Heart right ventricle (tissue), 16 donors: ENCODE measurements at places on chromosomes 4 and X. TPM values are rescaled to one million over a fixed set of nuclear protein-coding genes. Genes with fewer than 3 reads are reported as not detected.

DNA sequence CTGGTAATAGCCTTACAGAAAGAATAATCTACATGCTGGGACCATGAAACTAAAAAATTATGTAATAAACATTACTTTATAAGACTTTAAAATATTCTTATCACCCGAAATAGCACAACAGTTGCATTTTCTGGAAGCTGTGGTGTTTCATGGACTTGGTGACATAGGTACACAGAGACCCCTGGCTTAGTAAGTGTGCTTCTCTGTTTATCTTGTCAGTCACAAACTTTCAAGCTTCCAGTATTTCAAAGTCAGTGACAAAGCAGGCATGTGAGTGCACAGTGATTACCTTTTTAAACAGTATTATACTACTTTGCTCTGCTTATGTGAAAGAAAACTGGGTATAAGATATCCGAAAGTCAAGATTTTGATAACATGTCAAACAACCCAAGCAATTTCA lies 84.3 kb downstream of the PAPSS1 start:
- DNase-seq: no peak

- no peak for DNase-seq
Observed at GRCh38 chr4:147570616-147571015, 46.6 kb upstream of the TMEM184C start.

DNA sequence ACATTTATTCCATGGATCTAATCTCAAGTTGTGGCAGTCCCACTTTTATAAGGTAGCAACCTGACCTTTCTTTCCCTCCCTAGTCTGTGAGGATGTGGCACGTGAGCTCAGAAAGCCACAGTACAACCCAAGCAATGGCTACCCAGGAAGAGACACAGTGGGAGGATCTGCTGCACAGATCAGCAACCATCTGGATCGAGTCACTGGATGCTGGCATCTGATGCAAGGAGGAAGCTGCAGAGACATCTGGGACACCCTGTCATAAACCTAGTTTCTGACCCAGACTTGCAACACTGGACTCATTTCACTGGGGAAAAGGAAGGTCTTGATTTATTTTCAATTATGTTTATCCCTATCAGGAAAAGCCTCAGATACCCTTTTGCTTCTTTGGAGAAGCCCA lies 327.1 kb downstream of the PAPSS1 start:
- DNase-seq: no peak

GRCh38 chr4:104211657-104212056 lies 283.0 kb downstream of the CXXC4 start:
- no peak for DNase-seq

DNA sequence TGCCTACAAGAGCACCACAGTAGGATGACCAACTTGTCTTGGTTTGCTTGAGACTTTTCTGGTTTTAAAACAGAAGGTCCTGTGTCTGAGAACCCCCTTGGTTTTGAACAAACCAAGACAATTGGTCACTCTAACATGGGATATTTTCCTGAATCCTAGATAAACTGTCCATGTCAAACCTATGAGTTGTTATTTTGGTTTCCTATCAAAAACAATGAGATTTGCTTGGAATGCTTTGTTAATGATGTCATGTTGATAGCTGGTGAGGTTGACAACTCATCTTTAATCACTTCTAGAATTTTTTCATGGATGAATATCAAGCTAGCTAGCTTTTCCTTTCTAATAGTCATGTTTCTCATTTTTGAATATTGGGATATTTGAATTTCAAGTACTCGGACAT lies 518.3 kb upstream of the ARX start:
- DNase-seq: no peak

DNA sequence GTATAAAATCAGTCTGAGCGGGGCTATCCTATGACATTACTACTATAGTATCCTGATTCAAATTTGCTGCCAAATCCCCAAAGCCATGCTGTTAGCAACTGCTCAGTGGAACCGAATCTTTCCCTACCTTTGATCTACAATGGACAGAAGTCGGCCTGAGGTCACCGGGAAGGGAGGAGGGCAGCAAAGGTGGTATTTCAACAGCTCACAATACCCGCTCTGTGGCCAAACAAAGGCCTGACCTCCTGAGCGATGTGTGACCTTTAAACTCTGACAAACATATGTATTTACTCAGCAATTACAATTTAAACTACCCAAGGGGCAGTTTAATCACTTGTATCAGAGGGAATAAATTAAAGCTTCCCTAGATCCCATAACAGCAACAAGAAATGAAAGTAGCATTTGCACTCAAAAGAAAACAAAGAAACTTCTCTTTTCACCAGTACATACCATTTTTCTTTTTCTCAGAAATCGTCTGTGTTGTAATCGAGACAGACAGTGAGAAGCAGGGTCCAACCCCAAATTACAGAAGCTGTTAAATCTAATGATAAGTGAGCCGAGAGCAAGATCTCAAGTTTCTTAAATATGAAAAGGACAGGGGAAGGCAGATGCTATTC lies 11.6 kb upstream of the TMEM128 start:
- no peak for DNase-seq

GRCh38 chrX:101462892-101463291 lies 22.4 kb upstream of the ARMCX4 start:
- no peak for DNase-seq

DNA sequence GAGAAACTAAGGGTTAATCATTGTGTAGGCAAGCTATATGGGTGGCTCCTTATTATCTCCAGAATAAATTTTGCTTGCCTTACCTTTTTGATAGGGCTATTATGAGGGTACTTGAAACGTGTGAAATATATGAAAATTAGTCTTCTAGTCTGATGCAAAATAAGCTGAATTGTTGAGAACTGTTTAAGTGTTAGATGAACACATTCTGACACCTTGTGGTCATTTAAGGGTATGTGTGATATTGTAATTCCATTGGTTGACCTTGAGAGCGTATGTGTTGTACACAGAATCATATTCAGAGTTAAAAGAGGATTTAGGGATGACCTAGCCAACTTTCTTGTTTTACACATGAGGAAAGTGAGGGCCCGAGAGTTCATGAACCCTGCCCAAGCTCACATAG lies 44.6 kb upstream of the LINC00632 start:
- no peak for DNase-seq

GRCh38 chr4:38670939-38671591 lies 7.1 kb downstream of the KLF3 start:
- DNase-seq: no peak

- no peak for DNase-seq
Observed at GRCh38 chr4:104559502-104559901, 64.8 kb upstream of the CXXC4 start.

- no peak for DNase-seq
Observed at GRCh38 chrX:56738670-56739069, 9.6 kb downstream of the NBDY start.

- no peak for DNase-seq
Observed at GRCh38 chr4:39932776-39933402, 44.8 kb downstream of the PDS5A start.

DNA sequence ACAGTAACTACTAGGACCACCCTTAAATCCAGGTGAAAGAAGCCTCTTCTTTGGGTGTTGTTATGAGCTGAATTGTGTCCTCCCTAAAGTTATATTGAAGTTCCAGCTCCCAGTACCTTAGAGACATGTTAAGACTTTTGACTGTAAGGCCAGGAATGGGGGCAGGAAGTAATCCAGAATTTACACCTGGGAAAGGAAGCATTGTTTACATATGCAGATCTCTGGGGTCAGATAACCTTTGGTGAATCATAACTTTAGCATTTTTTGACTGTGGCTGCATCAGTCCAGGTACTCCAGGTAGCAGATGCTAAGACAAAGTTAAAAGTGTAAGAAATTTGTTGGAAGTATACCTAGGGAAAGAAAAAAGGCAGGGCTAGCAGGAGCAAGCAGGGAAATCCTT lies 104.9 kb upstream of the CENPE start:
- no peak for DNase-seq

DNA sequence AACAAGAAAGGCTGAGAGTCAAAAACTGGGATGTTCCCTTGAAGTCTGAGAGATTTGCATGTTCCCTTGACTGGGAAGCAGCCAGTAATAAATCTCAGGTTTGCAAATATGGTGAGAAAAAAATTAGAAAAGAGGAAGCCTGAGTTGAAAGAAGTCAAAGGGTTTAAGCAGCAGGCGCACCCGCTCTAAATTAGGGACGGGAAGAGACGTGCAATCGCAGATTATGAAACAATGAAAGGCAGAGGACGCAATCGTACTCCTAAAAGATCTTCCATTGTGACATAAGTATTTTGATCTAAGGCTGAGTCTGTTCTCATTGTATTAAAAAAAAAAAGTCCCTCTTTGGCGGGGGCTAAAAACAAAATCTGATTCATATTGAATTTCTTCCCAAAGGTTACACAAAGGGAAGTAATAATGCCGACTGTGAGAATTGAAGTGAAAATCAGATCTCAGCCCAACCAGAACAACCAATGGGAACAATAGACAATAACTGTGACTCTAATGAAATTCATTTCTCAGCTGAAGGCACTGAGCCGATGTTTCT lies 28.2 kb downstream of the SAT1 start:
- DNase-seq: peak; percentile 6

DNA sequence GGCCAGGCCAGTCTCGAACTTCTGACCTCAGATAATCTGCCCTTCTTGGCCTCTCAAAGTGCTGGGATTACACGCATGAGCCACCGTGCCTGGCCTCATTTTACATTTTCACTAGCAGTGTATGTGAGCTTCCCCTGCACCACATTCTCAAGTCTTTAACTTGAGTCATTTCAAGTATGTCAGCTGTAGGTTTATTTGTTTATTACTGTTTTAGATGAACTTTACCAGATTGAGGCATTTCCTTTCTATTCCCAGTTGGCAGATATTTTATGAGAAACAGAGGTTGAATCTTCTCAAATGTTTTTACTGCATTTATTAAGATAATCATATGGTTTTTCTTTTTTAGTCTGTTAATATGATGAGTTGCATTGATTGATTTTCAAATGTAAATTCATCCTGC lies 114.6 kb upstream of the SH3RF1 start:
- DNase-seq: no peak

DNA sequence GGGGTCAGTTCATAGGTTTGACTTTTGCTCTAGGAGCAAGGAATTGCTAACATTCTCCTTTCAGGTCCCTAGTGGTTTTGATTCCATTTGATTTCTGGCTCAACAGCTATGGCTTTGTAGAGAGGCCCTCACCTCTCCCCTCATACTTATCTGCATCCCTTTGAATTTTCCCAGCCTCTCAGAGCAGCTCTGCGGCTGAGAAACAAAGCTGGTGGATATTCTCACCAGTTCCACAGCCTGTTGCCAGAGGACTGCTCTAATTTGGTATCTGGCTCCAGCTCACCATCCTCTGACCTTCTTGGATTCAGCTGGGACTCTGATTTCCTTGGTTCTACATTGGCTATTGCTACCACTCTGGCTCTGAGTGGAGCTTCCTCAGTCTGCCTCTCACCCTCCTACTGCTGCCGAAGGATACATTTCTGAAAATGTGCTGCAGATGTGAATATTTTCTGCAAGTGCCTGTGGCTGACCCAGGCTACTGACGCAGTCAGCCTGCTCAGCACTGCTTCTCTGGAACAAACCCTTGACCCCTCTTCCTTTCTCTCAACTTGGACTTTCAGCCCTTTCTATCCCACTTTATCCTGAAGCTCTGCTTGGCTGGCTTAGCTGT lies 110.9 kb upstream of the ENPEP start:
- DNase-seq: peak; percentile 50

Gene UGT8
- not detected for total RNA-seq

Gene SLC6A14
- total RNA-seq: not detected

Gene ATP2B3
- not detected for total RNA-seq

Gene BCORL1
- total RNA-seq: 8.4 TPM

Gene SFRP2
- 0.58 TPM for total RNA-seq

Gene STK32B
- total RNA-seq: 0.59 TPM

Gene SGMS2
- 24.5 TPM for total RNA-seq
